ENCODE measurements at places on chromosomes 2 and 18.

GRCh38 chr2:214193943-214194342 is 216.9 kb upstream of the VWC2L start:
- no peak for DNase-seq

- no peak for DNase-seq
These were observed 62.5 kb downstream of the DHRS9 start for GRCh38 chr2:169131587-169132512.

DNA sequence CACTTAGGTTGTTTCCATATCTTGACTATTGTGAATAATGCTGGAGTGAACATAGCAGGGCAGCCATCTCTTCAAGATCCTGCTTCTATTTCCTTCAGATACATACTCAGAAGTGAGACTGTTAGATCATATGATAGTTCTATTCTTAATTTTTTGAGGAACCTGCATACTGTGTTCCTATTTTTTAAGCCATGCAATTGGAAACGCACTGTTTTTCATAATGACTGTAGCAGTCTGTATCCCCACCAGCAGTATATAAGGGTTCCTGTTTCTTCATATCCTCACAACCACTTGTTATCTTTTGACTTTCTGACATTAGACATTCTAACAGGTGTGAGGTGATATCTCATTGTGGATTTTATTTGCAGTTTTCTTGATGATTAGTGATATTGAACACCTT is 15.5 kb downstream of the NEURL3 start:
- no peak for DNase-seq

GRCh38 chr2:219058541-219059374 is 2.0 kb downstream of the IHH start:
- DNase-seq = no peak

- no peak for DNase-seq
These were observed 558 bp upstream of the CYP26B1 start for GRCh38 chr2:72148003-72148836.
